SK-N-DZ (cell line): ENCODE measurements at places on chromosomes 16 and 17.
A peak's percentile ranks its signal among the peaks of the same experiment; 100 is the strongest.

- DNase-seq = no peak
Measured at GRCh38 chr16:12611006-12611477, 192.6 kb downstream of the CPPED1 start.

- no peak for DNase-seq
Measured at GRCh38 chr17:78726513-78726912, 55.6 kb downstream of the CYTH1 start.

DNA sequence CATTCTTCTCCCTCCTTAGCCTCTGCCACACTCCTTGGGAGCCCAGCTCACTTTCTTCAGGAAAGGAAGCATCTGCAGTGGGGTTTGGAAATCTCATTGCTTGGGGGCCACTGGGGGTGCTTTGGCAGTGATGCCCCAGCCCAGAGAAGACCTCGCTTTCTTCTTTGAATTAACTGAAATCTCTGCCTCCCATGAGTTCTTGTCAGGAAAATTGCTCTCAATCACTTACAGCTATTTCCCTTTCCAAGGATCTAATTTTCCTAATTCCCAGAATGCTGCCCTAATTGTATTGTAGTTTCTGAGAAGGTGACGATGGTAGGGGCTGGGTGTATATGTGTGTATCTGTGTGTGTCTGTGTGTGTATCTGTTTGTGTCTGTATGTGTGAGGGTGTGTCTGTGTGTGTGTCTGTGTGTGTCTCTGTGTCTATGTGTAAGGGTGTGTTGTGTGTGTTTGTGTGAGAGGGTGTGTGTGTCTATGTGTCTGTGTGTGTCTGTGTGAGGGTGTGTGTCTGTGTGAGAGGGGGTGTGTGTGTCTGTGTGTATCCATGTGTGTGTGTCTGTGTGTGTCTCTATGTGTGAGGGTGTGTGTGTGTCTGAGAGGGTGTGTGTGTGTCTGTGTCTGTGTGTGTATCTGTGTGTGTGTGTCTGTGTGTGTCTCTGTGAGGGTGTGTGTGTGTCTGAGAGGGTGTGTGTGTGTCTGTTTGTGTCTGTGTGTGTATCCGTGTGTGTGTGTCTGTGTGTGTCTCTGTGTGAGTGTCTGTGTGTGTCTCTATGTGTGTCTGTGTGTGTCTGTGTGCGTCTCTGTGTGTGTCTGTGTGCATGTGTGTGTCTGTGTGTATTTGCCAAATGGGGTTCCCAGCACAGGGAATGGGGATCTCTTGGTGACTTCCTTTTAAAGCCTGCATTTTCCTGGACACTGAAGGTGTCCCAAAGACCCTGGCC is 83.5 kb upstream of the DNAJA2 start:
- DNase-seq = no peak

GRCh38 chr17:21394265-21394664 is 18.1 kb downstream of the KCNJ12 start:
- DNase-seq = no peak

GRCh38 chr17:78105551-78105950 is 23.0 kb downstream of the TMC6 start:
- no peak for DNase-seq

GRCh38 chr17:55549140-55549539 is 37.9 kb upstream of the SMIM36 start:
- DNase-seq = no peak

DNA sequence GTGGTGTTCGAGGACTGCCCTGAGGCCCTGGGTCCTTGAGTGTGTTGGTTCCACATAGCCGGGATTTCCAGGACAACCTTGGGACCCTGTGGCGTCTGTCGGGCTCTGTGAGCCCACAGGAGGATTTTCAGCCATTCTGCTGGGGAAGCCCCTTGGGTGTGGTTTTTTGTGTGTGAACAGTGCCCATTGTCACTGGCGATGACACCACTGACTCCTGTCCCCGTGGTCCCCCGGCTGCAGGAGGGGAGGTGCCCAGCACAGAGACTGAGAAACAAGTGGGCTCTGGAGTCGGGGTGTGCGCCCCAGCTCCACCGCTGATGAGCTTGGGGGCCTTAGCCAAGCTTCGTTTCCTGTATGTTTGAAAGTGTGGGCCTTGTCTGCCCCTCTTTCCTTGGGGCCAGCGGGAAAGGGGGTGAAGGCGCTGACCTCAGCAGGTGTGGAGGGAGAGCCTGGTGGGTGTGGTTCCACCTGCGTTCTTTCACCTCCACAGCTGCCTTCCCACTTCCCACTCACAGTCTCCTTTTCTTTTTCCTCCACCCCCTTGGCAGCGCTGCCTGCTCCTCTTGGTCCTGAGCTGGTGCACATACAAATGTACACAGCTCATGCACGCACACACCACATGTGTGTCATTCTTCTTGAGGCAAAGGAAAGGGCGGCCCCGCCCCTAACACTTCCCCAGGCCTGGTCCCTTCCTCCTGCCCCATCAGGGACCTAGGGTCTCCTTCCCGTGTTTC is 16.1 kb downstream of the MGRN1 start:
- no peak for DNase-seq

DNA sequence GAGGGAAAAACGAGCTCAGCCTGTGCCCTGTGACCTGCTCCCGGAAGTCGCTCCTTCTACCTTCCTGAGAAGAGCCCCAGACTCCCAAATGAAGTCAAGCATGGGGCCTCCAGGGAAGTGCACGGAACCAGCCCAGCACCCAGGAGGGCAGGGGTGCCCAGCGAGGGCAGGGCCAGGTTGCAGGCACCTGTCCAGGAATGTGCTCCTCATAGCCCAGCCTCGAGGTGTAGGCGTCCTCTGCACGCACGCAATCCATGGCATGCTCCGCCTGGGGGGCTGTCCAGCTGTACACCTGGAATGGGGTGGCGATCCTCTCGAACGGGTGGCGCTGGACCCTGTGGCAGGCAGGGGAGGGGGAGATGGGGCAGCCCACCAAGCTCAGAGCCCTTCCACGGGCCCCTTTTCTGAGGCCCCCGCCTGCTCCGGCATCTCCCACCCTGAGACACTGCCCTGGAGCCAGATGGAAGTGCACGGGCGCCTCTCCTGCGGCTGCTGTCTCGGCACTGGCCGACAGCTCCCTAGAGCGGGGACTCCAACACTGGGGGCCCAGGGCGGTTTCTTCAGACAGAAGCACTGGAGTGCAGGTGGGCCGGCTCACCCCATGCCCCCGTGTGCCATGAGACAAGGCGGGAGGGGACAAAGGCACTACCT is 10.9 kb downstream of the CLUH start:
- no peak for DNase-seq

DNA sequence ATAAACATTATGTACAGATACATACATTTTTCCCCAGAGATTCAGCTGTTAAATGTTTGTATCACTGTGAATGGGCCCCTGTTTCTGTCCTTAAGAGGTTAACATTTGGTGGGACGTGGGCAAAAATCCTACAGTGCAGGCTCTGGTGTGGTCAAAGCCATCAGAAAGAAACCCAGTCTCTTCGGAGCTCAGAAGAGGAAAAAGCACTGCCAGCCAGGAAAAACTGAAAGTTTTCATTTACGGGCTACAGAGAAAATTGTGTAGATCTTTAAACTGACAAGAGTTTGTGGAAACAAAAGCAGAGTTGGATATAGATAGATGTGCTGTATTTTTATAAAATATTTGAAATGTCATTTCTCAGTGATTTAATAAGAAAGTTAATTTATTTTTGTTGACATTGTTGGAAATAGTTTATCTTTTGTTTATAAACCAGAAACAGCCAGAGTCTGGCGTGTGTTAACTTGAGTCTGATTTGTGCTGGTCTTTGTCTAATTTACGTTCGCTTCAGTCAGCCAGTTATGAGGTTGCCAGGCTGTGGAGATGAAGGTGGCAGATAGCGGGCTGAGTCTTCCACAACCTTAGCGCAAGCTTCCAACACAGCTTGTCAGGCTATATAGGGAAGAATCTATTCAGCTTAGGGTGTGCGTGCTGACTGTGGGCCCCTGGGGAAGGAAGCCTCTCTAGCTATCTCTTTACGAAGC is 9.5 kb upstream of the TEKT3 start:
- DNase-seq = peak; percentile 88

DNA sequence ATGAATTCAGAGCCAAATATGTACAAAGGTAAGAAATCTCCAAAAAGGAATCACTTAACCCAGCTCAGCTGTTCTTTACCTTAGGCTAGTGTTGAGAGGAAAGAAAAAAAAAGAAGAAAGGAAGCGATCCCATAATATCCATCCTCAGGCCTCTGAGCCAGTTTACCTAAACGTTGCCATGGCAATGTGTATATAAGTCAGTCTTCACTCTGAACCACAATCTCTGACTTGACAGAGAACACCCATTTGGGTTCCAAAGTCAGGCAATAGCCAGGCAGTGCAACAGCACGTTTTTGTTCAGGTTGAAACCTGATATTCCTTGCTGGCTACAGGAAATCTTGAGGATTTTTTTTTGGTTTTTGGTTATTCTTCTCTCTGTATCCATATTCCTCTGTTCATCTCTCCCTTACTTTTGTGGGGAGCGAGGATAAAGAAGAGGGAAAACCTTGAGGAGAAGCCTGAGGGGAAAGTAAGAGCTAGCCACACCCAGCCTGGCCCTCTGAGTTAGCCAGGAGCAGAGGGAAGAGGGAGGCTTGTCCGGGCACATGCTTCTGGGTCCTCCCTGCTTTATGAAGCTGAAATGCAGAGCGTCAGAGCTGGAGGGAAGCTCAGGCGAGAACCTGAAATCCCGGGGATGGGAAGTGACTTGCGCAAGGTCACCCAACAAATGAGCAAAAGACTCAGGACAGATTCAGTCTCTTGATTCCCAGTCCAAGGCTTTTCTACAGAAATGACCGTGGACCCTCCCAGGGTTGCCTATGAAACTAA is 152.7 kb downstream of the SOX9 start:
- DNase-seq = no peak

GRCh38 chr16:31529108-31529936 is 1.6 kb downstream of the AHSP start:
- DNase-seq = no peak

GRCh38 chr16:58460219-58460610 is 39.7 kb upstream of the NDRG4 start:
- no peak for DNase-seq

DNA sequence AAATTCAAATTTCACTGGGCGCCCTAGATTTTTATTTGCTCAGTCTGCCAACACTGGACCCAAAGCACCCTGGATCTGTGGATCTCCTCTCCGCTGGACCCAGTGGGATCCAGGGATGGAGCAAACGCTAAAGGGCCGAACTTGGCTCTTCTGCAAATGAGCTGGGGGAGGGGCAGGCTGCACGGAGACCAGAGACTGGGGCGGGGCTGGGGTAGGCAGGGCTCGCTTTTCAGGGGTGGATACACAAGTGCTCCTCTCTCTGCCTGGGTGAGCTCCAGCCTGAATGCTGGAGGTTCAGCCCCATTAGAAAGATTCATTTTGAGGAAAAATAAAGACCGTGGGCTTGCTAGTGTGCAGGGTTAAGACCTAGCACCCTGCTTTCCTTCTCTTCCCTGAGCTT is 8.9 kb downstream of the CBX4 start:
- DNase-seq = no peak

DNA sequence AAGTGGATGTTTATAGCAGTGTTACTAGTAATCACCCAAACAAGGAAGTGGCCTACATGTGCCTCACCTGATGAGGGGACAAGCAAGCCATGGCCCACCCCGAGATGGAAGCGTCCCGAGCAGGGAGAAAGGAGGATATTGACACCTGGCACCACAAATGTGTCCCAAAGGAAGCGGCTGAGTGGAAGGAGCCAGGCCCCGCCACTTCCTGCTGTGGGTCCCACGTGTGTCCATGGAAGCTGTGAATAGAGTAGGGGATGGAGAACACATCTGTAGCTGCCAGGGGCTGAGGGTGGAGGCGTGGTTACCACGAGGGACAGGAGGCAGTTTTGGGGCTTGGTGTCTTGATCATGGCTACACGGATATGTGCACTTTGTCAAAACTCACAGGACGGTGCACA is 49.2 kb downstream of the KCNJ12 start:
- no peak for DNase-seq

- no peak for DNase-seq
Measured at GRCh38 chr17:56908001-56908542, 5.8 kb downstream of the TRIM25 start.

DNA sequence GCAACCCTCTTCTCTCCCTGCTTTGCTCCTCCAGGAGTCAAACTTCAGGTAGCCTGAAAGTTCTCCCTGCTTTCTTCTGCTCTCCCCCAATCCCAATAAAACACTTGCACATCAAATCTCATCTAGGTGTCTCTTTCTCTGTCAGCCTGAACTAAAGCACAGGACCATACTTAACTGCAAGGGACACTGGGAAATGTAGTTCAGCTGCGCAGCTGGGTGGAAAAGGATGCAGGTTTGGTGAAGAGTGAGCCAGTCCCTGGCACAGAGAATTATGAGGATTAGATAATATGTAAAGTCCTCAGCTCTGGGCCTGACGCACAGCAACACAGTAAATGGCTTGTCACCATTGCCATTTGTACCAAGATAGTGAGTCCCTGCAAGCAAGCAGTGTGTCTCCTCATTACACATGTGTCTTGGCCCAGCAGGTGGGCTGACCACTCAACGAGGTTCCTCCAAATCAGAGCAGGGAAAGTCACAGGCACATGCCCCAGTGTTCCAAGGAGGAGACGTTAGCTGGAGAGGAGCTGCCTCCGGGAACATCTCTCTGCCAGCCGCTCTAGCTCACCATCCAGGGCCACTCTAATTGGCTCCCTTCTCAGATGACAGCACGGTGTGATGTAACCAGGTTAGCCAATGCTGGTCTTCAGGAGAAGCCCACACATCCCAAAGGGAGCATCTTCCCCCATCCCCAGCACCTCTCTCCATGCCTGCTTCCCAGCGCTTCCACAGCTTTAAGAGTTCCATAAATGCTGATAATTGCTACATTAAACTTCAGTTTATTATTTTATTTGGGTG is 29.7 kb upstream of the IRX3 start:
- no peak for DNase-seq

- DNase-seq = no peak
Measured at GRCh38 chr16:77574867-77575624, 140.2 kb upstream of the ADAMTS18 start.

GRCh38 chr17:55563363-55563762 is 52.1 kb upstream of the SMIM36 start:
- DNase-seq = no peak

DNA sequence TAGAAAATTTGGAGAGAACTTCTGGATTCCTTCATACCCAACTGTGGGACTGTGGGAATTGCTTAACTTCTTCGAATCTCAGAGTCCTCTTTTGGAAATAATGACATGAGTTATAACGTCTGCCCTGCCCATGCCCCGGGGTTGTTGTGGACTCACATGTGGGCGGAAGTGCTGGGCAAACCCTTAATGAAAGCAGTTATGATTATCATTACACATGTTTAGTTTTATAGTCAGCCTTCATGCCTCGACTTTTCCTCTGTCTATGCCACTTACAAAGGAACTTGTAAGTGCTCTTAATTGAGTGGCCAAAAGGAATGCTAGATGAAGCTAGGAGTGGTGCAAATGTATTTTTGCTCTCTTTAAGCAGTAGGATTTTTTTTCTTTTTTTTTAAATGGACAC is 3.9 kb downstream of the KRT27 start:
- no peak for DNase-seq

DNA sequence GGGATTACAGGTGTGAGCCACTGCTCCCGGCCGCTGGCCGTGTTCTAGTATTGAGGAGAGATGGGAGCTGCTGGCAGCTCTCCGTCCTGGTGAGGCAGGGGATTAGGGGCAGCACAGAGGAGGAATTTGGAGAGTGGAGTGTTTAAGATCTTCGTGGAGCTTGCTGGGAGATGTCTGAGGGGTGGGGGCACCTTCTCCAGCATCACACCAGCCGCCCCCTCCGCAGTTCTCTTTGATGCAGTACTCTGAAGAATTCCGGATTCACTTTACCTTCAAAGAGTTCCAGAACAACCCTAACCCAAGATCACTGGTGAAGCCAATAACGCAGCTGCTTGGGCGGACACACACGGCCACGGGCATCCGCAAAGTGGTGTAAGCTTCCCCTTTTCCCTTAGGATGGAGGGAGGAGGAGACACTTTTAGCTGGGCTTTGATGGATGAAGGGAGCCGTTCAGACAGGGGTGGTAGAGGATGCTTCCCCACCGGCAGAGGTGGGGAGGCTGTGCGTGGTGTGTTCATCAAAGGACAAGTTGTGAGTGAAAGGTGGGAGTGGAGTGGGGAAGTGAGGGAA is 11.9 kb downstream of the ITGAM start:
- no peak for DNase-seq
